ENCODE measurements at places on chromosomes 2 and 18.

DNA sequence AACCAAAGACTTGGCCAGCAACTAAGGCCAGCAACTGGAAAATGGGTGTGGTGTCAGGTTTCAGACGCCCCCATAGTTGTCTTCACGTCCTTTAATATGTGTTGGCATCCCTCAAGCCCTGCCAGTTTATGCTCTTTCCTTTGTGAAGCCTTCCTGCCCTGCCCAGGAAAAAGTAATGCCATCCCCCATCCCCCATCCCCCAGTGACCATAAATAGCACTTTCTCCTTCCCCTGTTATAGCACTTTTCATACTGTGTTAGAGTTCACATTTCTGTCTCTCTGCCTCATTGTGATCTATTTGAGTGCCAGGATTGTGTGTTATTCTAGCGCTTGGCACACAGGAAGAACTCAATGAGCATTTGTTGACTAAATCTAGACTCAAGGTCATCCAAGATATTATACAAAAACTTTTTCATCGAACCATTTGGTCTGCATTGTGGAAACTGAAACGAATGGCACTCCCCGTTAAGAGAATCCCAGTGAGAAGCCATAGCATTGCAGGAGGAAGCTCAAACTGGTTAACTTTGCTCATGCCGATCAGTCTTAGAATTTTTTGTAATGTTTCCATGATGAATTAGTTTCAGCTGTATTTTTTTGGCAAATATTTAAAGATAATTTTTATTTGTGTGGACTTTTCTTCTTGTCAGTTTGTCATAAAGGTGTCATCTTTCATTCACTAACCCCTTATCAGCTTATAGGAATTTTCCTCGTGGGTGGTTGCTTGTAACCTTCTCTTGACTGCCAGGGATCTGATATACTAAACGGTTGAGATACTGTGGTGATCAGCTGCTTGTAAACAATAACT is 15.7 kb downstream of the CRIM1 start:
- peak; percentile 44 for DNase-seq

DNA sequence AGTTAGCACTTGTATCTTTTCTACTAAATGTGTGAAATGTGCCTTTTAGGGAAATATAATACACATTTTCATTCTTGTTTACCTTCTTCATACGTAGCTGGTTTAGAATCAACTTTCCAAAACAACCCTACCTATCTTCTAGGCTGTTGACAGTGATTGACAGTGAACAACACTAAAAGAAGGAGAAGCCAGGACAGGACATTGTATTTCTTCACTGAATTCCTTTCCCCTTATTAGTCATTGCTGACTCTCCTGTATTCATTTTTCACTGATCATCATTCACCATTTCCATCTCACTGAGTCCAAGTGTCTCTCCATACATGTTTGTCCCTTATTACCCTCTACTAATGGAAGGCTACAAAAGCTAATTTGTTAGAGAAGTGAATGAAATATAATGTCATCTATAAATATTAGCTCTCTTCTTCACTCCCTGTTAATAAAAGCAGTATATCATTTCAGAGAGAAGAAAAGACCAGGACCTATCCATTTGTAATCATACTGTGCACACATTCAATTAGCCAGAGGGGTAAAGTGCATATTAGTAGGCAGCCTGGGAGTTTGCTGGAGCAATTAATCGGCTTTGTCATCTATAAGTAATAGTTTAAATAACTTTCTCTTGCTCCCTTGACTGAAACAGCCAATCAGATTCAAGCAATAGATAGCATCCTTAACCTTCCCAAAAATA is 192.5 kb upstream of the FOSL2 start:
- no peak for DNase-seq

DNA sequence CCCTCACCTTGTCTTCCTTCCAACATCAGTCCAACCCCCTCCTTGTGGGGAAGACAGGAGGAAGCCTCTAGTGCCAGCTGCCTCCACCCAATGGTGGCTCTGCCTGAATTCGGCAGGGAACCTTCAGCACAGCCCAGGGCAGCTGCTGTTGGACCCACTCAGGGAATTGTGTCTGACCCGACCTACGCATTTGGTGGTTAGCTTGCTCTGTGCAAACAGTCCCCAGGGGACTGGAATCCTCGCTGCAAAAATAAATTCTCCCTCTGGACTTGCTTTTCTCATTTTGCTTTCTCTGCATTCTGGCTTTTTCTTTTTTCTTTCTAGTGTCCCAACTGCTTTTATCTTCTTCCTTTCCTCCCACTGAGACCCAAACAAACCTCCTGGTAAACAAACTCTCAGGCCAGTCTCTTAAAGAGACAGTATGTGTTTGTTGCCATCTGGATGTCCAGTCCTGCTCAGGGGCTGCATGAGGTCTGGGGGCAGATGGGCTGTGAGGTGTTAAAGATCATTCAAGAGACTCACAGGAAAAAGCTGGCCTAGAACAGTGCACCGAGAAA is 137.7 kb upstream of the HAAO start:
- peak; percentile 93 for DNase-seq

DNA sequence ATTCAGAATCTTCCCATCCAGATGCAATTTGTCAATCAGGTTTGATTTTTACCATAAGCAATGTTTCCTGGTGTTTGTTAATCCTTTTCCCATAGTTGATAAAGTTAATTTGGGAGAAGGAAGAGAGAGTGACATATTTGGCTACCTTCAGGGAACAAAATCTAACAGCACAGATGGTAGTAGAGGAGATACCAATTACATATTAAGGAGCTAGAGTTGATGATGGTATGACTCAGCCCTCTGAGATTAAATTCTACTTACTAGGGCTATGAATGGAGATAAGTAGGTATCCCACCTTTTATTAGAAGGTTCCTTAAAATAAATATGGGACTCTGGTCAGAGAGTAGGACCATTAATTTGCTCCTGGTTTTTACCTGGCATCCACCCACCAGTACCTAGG is 139.7 kb downstream of the EHBP1 start:
- DNase-seq: no peak

- DNase-seq: peak; percentile 97
Measured at GRCh38 chr2:166088634-166089033, 39.2 kb downstream of the SCN1A start.

DNA sequence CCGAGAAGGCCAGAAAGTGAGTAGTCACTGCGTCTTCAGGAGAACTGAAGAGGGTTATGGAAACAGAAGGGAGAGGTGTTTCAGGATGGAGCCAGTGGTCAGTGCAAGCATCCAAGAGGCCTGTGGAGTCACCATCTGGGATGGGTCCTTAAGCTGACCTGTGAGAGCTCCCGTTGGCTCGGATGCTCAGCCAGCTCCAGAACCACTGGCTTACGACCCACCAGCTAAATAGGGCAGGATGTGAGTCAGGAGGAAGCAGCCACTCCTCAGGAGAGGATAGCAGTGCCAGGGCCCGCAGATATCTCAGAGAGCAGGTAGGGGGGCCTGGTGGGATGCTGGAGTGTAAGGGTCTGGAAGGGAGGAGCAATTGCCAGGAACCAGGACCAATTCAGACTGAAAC is 63.1 kb upstream of the B3GNT7 start:
- DNase-seq: no peak

- DNase-seq: no peak
Measured at GRCh38 chr2:76211991-76212985, 501.6 kb upstream of the GCFC2 start.

DNA sequence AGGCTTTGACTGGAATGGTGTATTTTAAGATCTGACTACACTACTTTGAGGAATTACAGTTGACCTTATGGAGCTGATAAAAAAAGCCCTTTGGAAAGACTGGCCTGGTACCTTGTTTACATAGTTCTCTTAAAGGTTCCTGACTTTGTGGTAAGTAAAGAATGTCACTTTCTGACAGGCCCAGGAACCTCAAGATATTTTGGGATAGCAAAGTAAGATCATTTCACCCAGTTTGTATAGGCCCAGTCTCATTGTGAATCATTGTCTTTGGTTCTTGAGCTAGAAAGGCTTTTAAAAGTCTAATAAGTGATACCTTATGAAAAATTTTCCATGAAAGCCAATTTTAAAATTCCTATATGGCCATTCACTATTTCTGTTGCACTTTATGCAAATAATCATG is 316.3 kb upstream of the LRRTM4 start:
- DNase-seq: no peak

DNA sequence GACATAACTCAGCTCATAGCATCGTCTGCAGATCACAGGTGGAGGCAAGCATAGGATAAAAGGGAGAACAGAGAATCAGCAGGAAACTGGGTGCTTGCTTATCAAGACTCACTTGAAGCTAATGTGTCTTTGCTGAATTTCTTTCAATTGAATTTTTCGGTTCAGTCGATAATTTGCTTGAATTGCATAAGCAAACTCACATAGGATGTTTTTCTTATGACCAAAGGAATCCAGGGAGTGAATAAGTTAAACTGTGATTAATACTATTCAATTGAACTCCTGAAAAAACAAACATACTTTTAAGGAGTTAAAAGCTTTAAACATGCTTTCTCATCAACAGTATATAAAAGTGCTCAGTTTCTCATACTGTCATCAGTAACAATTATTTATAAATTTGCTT is 707.1 kb upstream of the ACVR2A start:
- no peak for DNase-seq

- DNase-seq: no peak
Measured at GRCh38 chr2:74975016-74975415, 16.6 kb downstream of the POLE4 start.

GRCh38 chr18:57776354-57776753 is 26.8 kb downstream of the ATP8B1 start:
- no peak for DNase-seq

DNA sequence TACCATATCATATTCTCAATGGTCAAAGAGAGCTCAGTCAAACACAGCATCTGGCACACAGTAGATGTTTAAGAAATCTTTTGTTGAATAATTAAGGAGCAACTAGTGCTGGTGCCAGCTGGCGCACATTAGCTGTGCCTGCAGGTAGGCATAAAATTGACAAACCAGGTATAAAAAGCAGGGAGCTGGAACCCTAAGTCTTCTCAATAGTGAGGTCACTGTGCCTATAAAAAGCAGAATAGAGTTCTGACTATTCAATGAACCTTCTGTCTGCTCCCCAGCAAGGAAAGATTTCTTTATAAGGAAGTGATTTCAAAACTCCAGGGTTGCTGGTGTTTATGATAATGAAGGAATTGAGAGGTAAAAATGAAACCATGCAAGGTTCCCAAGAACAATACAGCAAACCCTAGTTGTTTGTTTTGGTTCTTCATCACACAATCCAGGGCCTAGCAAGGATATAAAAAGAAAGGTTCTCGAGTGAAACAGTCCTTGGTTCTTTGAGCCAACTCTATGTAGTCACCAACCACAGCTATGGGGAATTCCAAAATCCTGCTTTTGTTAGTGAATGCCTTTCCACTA is 76.1 kb downstream of the THADA start:
- peak; percentile 95 for DNase-seq

DNA sequence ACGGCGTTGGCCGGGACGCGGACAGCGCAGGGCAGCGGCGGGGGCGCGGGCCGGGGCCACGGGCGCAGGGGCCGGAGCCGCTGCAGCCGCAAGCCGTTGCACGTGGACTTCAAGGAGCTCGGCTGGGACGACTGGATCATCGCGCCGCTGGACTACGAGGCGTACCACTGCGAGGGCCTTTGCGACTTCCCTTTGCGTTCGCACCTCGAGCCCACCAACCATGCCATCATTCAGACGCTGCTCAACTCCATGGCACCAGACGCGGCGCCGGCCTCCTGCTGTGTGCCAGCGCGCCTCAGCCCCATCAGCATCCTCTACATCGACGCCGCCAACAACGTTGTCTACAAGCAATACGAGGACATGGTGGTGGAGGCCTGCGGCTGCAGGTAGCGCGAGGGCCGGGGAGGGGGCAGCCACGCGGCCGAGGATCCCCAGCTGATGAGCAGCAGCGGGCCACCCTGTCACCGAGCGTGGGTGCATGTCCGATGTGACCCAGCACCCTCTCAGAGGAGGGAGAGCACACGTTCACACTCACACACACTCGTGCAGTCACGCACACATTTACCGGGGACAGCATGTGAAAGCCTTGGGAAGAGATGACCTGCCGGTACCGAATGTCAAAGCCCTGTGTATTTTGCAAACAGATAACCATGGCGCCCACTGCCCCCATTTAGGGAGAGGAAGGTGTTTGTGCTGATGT is 4.2 kb downstream of the GDF7 start:
- DNase-seq: no peak

DNA sequence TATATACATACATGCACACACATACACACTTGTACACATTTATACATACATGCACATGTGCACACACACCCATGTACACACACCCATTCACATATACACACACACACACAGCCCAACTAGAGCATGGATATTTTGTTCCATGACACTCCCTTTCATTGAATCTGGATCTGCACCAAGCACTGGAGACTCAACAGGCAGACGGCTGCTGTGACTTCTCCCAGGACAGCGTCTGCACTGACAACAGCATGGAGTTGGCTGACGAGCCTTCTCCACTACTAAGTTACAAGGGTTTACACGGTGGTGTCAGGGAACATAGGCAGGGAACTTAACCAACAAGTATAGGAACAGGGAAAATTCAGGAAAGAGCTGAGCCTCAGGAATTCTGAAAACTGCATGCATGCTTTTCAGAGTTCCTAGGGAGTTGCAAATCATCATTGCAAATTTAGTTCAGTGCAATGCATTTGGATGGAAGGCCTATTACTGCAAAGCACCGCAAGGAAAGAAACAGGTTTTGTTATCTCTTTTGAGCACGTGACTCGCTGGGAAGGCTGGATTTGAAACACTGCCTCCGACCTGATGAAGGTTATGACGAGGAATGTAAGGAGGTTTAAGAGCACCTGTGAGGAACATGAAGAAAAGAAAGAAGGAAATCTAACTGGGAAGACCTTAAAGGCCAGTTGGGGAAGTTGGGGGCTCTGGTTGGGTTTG is 35.9 kb downstream of the TMEM18 start:
- DNase-seq: no peak

GRCh38 chr2:177393824-177394593 is 1.4 kb downstream of the AGPS start:
- DNase-seq: no peak

GRCh38 chr2:206585335-206585734 is 57.0 kb upstream of the FAM237A start:
- peak; percentile 27 for DNase-seq

All from choroid plexus epithelial cell (primary cell).